ENCODE measurements at places on chromosomes 1 and 21.

- DNase-seq, result no peak
These were observed 17.6 kb downstream of the MEGF6 start for GRCh38 chr1:3593745-3594144.

DNA sequence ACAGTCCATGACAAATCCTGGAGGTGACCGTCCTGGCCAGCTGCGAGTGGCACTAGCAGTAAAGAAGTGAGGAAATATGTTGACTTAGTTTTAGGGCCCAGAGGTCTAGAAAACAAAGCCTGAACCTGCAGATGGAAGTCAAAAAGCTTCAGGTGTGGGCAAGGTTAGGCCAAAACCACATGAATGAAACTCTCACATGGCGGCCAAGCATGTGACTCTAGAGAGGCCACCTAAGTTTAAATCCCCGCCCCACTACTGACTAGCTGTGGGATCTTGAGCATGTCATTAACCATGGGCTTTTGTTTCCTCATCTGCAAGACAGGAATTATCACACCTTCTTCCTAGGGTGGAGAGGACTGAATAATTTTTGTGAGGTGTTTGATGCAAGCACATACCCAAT is 148.2 kb upstream of the DAB1 start:
- no peak for DNase-seq

GRCh38 chr1:221557013-221557412 is 184.9 kb downstream of the DUSP10 start:
- no peak for DNase-seq

DNA sequence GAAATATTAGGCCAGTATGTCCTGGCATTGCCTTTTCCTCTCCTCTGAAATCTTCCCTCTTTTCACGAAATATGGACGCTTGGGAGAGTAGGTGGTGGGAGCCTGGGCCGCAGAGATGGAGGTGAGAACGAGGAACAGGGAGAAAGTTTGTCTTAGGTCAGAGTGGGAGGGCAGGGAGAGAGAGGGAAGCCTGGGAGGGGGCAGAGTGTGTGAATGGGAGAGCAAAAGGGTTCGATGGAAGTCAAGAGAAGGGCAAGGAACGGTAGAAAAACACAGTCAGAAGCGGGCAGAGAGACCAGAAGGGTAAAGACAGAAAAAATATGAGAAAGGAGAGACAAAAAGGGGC is 1.2 kb downstream of the TRABD2B start:
- no peak for DNase-seq

- DNase-seq, result no peak
These were observed 669.8 kb upstream of the B3GALT2 start for GRCh38 chr1:193856261-193856660.

DNA sequence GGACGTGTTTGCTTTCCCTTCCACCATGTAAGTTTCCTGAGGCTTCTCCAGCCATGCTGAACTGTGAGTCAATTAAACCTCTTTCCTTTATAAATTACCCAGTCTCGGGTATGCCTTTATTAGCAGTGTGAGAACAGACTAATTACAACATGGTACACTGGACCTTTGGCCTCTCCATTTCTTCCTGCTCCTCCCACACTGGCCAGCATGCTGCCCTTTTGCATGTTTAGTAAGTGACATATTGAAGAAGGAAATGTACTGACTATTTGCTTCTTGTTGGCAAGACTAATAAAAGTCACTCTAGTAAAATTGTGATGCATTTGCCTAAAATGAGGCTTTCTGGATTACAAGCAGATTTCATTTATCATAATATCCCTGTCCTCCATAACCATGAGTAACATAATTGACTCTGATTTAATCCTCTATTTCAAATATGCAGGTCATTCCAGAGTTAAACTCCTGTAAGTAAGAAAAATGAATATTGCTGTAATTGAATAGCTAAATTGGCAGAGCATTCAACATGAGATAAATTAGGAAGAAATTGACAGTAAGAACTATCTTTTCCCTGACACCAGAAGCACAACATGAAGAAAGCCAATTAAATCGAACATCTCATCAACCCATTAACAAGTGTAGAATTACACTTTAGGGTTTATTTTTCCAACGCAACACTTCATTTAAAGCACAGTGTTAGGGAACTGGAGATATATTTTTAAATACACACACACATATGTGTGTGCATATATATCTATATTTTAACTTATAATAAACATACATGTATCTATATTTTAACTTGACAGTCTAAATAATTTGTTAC is 427.8 kb upstream of the ZP4 start:
- DNase-seq, result no peak

DNA sequence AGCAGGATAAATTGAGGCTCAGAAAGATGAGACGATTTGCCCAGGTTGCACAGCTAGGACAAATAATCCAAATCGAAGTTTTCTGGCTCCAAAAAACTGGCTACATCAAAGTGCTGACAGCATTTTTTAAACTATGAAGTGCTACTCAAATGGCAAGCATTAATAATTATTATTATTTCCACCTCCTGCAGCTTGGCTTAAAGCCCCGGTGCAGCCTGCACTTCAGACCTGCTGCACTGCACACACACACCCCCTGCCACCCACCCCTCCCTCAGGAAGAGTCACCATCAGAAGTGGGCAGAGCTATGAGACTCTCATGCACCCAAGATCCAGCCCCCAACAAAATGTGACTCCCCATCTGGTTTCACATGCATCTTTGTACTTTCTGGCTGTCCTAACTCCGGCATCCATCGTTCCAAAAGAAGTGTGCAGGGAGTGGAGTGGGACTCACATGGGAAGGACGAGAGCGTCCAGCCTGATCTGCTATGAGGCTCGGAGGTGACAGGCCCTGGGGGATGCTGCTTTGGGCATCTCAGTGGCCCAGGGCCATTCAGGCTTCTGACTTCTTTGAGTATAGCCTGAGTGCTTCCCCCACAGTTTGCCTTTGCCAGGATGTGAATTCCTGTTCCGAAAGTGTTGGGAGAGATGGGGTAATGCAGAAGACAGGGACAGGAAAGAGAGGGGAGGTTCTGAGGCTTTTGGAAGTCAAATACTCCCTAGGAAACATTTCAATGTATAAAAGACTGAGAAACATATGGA is 65.0 kb upstream of the FAM20B start:
- peak; percentile 30 for DNase-seq

- DNase-seq, result peak; percentile 95
These were observed 15.6 kb upstream of the CHIA start for GRCh38 chr1:111275079-111275478.

- peak; percentile 54 for DNase-seq
These were observed 1.2 kb downstream of the PTPN14 start for GRCh38 chr1:214550013-214550856.

GRCh38 chr21:28227881-28228635 is 764.6 kb downstream of the LTN1 start:
- DNase-seq, result peak; percentile 19

DNA sequence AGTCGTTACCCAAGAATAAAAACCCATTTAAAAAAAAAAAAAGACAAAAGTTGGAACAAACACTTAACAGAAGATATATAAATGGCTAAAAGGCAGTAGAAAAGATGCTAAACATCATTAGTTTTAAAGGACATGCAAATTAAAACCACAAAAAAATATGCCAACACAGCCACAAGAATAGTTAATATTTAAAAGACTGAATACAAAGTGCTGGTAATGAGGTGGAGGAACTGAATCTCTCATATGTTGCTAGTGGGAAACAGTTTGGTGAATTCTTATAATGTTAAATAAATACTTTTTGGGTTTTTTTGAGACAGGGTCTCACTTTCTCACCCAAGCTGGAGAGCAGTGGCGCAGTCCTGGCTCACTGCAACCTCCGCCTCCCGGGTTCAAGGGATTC is 10.0 kb downstream of the LRRC40 start:
- DNase-seq, result no peak

DNA sequence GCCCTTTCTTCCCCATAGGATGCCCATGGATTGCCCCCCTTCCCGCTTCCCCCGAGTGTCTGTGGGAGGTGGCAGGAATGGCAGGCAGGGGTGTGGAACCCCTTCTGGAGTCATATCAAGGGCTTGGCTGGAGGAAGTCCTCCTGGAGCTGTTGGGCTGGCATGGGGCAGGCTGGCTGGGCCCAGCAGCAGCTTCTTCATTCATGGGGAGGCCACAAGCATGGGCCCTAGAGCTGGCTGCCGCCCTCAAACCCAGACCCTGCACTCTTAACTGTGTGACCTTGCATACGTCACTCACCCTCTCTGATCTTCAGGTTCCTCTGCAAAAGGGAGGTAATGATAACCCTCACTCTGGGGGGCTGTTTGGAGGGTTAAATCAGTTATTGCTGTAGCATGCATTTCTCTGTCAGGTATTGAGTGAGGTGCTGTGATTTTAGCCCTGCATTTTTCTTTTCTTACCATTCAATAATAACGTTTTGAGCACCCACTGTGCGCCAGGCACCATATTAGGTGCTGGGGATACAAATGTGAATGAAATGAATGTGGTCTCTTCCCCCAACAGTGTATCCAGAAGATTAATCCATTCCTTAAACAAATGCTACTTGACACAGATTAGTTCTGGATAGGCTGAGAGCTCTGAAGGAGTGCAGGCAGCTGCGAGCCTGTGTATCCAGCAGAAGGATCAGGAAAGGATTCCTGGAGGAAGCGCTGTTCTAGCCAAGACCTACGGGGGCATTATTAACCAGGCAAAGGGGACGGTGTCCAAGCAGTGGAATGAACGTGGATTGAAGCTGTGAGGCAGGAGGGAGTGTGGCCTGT is 9.3 kb downstream of the PCSK9 start:
- no peak for DNase-seq

GRCh38 chr1:199756066-199756465 is 271.4 kb upstream of the NR5A2 start:
- DNase-seq, result no peak

DNA sequence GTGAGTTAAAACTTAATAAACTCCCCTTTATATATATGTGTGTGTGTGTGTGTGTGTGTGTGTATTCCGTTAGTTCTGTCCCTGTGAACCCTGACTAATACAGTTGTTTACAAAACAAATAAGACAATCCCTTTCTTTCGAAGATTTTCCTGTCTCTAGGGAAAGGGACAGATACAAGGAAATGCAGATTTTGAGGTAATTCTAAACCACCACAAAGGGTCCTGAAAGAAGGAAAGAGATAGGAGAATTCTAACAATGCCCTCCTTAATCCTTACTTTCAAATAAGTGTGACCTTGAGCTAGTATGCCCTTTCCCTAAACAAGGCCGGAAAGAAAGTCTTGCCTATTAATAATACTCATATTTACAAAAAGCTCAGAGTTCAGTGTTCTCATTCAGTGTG is 164.8 kb upstream of the COL11A1 start:
- DNase-seq, result no peak

GRCh38 chr1:94898491-94899385 is 28.2 kb downstream of the CNN3 start:
- peak; percentile 47 for DNase-seq

- DNase-seq, result no peak
These were observed 116.5 kb downstream of the BRINP2 start for GRCh38 chr1:177287270-177287669.

DNA sequence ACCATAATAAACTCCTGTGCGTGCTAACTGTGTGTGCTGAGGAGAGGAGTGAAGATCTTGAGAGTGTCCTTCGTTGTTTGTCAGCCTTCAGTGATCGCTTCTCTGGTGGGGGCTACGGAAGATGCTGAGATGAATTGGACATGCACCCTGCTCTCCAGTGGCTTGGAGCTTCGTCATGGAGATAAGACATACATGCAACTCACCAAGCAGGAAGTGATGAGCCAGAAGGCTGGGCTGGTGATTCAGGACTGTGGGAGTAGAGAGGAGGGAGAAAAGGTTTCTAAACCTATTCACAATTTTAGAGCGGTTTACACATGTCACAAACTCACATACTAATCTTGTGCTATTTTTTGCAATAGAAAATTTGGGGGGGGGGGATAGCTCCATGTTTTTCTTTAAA is 128.9 kb upstream of the ADAR start:
- peak; percentile 71 for DNase-seq

DNA sequence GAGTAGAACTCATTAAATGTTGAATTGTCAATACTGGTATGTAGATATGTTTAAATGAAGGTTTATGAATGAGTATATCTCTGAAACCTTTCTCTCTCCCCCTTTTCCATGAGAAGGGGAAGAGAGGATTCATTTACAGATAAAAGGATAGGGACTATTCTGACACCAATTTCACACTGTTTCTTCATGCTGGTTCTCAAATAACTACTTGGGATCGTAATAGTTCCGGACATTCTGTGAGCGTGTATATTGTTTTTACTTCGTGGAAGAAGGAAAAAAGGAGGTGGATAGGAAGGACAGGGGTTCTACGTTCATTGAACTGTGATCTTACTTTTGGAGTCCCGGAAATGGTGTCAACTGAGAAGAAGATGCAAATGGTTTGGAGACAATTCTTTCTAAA is 284.2 kb downstream of the GRIK1 start:
- DNase-seq, result no peak

GRCh38 chr1:72285074-72285425 is 2.7 kb upstream of the NEGR1 start:
- DNase-seq, result no peak

GRCh38 chr1:153921080-153921802 is 1.5 kb downstream of the GATAD2B start:
- DNase-seq, result no peak

DNA sequence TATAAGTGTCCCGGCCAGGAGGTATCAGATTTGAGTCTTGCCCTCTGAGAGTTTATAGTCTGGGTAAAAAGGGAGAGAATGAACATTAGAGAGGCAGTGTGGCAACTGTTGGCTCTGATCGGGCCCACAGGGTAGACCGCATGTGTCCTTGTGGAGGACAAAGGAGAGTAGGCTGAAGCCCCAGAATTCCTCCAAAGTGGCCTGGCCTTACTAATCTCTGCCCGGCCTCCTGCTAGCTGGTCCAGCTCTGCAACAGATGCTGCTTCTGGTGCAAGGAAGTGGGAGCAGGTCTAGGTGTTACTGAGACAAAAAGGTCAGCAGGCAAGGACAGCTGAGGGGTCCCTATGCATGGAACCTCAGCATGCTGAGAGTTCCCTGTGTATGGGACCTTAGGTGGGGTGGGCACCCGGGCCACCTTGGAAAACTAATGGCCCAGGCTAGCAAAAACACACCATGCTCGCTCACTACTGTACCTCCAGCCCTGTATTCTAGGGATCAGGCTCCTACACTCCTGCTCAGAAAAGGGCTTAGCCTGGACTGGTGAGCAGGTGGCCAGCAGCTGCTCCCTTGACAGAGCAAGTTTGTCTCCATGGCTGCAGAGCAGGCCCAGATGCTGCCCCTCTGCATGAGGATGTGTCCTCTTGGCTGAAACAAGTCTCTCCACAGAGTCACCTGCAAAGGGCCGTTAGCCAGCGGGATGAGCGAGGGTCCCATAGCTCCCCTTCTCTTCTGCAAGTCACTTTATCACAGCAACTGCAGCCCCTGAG is 30.3 kb upstream of the RGS16 start:
- no peak for DNase-seq

Data from AG10803 (cell line).